Caudate nucleus (tissue), 63 donors: ENCODE measurements at places on chromosomes 2 and 18.

DNA sequence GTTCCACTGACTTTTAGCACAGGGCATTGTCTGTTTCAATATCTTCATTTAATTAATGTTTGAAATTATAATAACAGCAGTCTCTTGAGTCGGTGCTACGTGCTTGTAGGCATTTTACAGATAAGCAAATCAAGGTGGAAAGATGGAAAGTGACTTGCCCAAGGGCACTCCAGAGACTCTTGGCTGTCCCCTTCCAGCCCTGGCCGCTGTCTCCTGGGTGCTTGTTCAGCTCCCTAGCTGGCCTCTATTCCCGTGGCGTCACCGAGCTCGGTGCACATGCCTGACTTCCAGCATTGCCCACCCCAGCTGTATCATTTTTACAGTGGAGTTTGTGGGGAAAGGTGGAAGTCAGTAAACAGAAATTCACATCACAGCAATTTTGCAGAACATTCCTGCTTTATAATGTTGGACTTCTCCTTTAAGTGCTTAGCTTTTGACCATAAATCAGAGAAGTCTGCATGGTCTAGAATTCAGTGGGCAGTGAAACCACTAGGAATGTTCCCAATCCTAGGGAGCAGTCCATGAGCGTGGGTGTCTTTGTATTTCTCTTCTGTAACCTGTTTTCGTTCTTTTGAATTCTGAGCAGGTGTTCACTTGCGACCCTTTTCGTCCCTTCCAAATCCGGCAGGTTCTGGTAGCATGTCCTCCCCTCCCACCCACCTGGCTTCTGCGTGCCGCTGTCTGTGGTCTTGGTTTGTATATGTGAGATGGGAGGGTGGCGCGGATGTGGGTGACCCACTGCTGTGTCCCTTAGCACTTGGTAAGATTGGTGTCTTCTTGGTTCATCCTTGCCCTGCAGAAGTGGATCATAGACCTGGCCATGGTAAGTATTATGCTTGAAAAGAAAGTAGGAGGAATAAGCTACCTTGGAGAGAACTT lies 8.4 kb downstream of the SLC66A3 start:
- no peak for DNase-seq

- peak; percentile 17 for DNase-seq
These were observed 20.5 kb upstream of the KIF1A start for GRCh38 chr2:240840435-240841060.

DNA sequence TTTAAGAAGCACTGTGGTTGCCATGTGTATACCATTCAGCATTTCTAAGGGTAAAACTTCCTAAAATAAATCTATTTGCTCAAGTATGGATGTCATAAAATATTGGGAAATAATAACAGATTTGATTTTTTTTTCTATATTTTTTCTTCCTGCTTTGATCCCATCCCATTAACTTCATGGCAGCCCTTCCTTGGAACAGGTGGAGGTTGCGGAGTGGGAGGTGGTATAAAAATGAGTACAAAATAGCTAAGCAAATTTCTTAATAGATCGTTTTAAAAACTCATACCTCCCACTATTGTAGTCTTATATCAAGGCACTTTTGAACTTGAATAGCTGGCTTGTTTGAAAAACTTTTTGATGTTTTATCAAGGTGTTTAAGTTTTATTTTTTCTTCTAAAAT lies 152.1 kb upstream of the KYNU start:
- no peak for DNase-seq

DNA sequence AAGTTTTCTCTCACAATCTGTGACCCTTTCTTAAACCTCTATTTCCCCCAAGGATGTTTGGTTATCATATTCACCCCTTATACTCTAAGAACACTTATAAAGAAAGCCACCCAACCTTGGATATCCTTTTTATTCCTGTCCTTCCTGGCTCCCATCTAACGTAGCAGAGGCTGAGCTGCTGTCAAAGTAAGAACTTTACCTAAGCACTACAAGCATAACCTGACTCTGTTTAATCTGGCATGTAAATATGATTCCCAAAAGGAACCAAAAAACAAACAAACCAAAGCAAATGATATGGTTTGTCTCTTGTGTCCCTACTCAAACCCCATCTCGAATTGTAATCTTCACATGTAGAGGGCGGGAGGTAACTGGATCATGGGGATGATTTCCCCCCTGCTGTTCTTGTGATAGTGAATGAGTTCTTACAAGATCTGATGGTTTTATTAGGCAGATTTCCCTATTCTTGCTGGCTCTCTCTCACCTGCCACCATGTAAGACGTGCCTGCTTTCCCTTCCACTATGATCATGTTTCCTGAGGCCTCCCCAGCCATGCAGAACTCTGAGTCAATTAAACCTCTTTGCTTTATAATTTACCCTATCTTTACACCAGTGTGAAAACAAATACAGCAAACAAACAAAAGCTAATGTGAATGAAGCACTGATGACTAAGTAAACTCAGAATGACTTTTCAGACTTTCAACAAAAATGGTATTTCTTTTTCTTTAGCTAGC lies 72.7 kb upstream of the SPOPL start:
- no peak for DNase-seq

GRCh38 chr18:23421277-23421676 lies 31.8 kb upstream of the RIOK3 start:
- no peak for DNase-seq

DNA sequence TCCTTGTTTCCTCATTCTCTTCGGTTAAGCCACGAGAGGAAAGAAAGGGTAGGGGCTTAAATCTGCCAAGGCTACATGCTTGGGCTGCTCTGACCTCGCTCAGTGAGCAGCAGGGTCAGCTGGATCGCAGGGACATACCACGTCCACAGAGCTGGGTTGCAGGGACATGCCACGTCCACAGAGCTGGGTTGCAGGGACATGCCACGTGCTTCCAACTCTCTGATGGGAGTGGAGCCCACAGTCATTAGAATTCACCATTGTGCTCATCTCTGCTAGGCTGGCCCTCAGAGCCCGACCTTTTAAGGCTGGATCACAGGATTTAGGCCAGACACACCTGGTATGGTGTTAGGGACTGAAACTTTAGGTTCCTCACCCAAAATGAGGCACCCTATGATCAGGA lies 107.4 kb upstream of the SEC11C start:
- no peak for DNase-seq

DNA sequence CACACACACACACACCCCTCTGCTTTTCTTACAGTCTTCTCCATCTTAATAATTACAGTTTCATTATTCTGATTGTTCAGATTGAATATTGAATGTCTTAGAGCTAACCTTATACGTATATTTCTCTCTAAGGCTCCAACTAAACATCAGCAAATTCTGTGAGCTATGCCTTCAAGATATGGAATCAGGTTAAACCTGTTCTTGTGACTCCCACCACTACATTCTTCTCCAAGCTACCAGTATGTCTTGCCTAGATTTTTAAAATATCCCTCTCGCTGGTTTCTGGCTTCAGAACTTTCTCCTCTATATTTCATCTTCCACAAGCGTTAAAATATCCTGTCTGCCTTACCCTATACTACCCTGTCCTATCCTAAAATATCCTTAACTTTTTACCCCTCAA lies 1346.4 kb upstream of the CDH2 start:
- no peak for DNase-seq

DNA sequence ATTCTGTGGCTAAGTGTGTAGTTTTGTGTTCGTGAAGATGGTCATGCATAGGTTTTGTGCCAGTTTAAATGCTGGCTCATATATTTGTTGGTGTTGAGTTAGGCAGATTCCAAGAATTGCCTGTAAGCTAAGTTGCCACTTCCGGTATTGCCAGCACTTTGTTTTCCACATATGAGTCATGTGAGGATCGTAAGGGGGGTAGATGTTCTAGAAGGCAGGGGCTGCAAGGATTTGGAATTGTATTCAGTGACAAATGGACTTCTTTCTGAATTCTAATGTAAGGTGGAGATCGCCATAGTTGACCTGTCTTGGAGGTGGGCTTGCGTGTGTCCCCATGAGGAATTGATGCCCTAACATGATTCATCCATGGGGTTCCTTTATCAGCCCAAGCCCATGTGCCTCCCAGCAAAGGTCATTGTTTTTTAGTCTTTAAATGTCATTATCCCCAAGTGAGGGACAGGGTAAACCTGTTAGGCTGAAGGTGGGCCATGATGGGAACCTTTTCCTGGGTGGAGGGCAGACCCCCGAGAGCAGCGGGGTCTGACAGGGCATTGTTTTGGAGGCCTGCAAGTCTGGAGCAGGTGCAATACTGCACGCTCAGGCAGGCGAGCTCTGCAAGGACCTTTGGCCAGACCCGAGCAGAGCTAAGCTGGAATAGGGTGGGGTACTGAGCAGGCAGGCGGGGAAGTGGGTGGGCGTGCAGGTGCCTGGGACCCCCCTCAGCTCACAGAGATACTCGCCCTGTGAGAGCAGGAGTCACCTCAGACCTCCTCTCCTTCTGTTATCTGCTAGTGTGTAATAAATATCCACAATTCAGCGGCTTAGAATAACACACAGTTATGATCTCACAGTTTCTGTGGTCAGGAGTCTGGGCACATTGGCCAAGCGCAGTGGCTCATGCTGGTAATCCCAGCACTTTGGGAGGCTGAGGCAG lies 77.4 kb downstream of the LRRFIP1 start:
- DNase-seq, result no peak
